Neural crest cell (in vitro differentiated cells): ENCODE measurements at places on chromosomes 7 and 10.

- DNase-seq, result no peak
These were observed 6.5 kb downstream of the AGFG2 start for GRCh38 chr7:100545360-100546128.

- peak; percentile 42 for DNase-seq
These were observed at the start of gene MET for GRCh38 chr7:116671681-116672595. Gene MET (plus strand): TSS chr7:116672196. CDS start chr7:116699085, 26,889 bp downstream.

- no peak for DNase-seq
These were observed 228.6 kb downstream of the GLRX3 start for GRCh38 chr10:130364631-130365411.

- DNase-seq, result peak; percentile 33
These were observed 561.2 kb upstream of the PHF14 start for GRCh38 chr7:10412422-10413019.

- DNase-seq, result no peak
These were observed 462.5 kb upstream of the IGFBP3 start for GRCh38 chr7:46383605-46384004.

- DNase-seq, result no peak
These were observed 34.4 kb upstream of the PBLD start for GRCh38 chr10:68367121-68367520.

DNA sequence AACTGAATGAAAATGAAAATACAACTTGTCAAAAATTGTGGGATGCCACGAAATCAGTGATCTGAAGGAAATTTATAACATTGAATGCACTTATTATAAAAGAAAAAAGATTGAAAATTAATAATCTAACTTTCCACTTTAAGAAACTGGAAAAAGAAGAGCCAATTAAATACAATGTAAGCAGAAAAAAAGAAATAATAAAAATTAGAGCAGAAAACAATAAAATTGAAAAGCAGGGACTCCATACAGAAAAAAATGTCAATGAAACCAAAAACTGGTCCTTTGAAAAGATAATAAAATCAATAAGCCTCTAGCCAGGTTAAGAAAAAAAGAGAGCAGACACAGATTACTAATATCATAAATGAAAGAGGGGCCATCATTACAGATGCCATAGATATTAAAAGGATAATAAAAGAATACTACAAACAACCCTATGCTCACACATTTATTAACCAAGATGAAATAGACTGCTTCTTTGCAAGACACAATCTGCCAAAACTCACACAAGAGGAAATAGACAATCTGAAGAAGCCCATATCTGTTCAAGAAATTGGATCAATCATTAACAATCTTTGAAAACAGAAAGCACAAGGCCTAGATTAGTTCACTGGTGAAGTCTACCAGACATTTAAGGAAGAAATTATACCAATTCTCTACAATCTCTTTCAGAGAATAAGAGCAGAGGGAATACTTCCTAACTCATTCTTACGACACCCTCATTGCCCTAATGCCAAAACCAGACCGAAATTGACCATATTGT, 233.8 kb upstream of the NEBL start:
- DNase-seq, result no peak

GRCh38 chr10:27366769-27367168, 126.2 kb upstream of the ACBD5 start:
- DNase-seq, result no peak

DNA sequence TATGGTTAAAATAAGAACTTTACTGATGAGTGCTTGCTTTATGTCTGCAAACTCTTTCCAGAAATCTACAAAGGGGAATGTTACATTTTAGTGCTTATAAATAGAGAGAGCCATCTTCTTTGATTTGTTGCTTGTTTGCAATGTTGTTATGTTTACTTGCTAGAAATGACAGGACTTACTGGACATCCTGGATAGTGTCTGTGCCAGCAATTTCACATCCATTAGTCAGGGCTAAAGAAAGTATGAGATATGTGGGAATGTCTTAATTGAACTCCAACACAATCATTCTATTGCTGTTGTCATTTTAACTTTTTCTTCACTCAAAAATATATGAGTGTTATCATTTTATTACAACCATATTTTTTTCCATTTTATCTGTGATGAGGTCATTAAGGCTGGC, 453.2 kb downstream of the TNS3 start:
- no peak for DNase-seq

- DNase-seq, result no peak
These were observed 9.0 kb downstream of the FAM204A start for GRCh38 chr10:118332948-118333710.

- DNase-seq, result no peak
These were observed 52.3 kb upstream of the DPYSL4 start for GRCh38 chr10:132134241-132135052.

- no peak for DNase-seq
These were observed 93.9 kb downstream of the FAM53B start for GRCh38 chr10:124650263-124650662.

GRCh38 chr10:23075672-23076071, 19.7 kb upstream of the MSRB2 start:
- DNase-seq, result no peak

DNA sequence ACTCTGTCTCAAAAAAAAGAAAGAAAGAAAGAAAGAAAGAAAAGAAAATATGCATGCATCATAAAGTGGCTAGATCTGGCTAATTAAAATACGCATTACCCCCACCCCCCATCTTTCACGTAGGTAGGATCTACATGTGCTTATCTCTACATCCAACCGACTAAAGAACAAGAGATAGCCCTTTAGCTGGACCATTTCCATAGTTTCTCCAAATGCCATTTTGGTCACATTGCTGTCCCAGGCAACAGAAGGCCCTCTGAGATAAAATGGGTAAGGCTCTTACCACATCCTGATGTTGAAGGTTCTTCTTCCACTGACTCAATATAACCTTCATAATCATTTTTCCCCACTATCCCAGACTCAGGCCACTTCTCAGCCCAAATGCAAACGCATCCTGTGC, 31.5 kb downstream of the PIK3AP1 start:
- DNase-seq, result no peak

- DNase-seq, result no peak
These were observed 81.5 kb upstream of the GNAI1 start for GRCh38 chr7:80053124-80053523.

DNA sequence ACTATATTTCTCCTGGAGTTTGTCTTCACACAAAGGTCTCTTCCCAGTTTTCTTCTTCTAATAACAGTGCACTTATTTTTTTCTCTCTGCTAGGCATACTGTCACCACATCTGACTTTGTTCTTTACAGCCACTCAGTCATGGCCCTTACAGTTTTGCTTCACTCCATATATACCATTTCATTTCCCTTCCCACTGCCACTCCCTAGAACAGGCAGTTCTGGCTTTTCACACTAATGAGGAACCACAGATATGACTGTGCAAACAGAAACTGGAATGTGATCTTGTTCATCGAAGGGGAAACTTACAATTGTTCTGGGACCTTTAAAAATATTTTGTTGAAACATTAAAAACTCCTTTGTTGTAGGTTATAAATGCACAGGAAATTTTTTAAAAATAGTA, 67.3 kb downstream of the EPDR1 start:
- no peak for DNase-seq

DNA sequence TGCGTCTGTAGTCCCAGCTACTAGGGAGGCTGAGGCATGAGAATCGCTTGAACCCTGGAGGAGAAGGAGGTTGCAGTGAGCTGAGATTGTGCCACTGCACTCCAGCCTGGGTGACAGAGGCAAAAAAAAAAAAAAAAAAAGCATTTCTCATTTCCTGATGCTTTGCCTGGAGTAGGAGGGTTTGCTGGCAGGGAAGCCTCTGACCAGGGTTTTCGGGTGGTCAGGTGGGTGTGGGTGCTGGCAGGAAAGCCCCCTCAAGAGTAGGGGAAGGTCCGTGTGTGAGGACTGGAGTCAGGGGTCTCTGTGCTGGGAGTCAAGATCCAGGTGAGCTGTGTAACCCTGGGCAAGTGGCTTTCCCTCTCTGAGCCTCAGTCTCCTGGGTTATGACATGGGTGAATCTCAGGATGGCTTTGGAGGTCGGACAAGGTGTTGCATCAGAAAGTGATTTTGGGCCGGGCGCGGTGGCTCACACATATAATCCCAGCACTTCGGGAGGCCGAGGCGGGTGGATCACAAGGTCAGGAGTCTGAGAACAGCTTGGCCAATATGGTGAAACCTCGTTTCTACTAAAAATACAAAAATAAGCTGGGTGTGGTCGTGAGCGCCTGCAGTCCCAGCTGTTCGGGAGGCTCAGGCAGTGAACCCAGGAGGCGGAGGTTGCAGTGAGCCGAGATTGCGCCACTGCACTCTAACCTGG, 3.2 kb downstream of the AMZ1 start:
- DNase-seq, result no peak

- DNase-seq, result no peak
These were observed 54.4 kb downstream of the ARMH3 start for GRCh38 chr10:102001435-102002068.

DNA sequence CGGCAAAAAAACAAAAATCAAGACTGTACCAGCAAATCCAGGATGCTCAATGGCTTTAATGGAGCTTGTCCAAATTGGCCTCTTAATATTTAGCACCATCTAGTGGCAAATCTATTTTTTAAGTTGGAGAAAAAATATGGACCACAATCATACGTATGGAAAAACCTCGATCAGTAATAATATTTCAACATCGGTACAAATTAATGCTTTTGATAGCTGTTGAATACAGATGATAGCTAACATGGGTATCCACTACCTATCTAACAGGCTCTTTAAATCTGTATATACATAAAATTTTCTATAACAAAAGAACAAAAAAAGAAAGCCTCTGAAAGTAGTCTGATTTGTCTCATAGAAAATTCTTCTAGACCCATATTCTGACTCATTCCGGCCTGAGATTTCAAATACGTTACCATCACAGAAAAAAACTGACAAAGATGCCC, 29.2 kb downstream of the COA1 start:
- DNase-seq, result no peak

DNA sequence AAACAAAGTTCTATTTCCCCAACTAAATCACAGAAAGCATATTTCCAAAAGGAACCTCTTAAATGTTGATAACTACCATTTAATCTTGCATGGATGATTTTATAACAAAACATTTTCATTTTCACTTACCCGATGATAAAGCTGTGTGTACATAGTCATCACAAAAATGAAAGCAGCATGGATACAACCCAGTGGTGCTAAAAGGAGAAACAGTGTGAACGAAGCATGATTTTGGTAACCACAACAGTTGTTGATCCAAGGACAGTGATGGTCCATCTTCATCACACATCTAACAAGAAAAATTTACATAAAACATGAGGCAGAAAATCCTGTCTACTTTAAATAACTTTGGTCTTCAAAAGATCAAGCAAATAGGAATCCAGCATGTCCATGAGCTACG, 4.7 kb downstream of the ZDHHC6 start:
- DNase-seq, result no peak

GRCh38 chr10:85967594-85967993, 399.0 kb downstream of the GRID1 start:
- no peak for DNase-seq

GRCh38 chr7:19575909-19576557, 132.8 kb downstream of the POLR1F start:
- no peak for DNase-seq

DNA sequence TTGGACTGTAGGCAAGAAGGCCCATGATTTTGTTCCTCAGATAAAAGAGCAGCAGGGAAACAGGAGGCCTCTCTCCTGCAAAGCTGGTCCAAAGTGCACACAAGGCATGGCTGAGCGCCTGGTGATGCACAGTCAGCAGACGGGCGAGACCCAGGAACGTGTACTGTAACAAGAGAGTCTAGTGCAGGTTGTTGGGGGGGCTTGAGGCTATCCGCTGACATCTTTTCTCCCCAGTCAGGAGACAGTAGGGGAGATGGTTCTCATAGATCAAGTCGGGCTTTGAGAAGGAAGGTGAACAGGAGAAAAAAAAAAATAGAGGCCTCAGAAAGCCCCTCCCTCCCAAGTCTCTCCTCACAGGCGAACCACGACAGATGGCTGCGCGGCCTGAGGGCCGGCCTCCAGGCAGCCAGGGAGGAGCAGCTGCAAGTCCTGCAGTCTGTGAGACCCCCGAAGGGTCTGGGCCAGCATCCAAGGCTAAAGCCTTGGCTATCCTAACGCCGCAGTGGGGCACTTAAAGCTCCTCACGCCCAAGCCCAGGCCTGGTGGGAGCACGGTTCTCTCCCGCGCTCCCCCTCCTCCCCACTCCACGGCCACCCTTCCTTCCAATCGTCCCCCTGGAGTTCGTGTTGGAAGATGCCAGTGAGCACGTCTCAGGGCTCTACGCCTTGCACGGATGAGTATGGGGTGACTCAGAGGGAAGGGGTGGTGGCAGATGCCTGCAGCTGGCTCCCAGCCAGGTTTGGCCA, 68.3 kb downstream of the PRKAG2 start:
- no peak for DNase-seq

- no peak for DNase-seq
These were observed 41.0 kb upstream of the WASL start for GRCh38 chr7:123789817-123790216.

DNA sequence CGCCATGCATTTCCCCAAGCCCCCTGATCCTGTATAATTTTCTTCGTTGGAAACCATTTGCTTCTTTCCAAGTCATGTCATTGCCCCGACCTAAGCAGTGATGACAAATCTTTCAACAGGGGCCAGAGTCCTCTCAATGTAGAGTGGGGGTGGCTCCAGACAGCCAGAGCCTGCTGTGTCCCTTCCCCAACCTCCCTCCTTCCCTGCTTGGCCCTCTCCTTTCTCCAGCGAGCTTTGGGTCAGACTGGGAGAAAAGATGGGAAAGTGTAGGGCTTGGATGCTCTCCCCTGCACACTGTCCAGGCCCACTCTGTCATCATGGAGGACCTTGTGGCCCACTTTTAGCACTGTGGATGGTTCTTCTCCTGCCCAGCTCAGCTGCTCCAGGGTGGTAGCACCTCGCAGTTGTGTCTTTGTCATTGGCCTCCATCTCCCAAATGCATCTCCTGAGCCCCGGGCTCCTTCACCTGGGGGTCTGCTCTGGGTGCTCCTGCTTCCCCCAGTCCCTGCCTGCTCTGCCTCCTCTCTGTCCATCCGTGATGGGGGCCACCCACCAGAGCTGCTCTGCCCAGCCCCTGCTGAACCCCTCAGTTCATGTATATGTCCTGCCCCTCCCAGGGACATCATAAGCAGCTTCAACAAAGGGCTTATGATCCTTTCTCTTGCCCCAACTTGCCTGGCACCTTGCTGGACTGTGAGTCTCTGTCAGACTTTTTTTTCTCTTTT, 37.5 kb downstream of the BTBD16 start:
- DNase-seq, result no peak

GRCh38 chr7:101589052-101589451, 40.0 kb downstream of the MYL10 start:
- DNase-seq, result no peak

GRCh38 chr10:118017850-118018249, 28.9 kb downstream of the RAB11FIP2 start:
- no peak for DNase-seq

- no peak for DNase-seq
These were observed 111.1 kb upstream of the FAM20C start for GRCh38 chr7:81068-81925.

DNA sequence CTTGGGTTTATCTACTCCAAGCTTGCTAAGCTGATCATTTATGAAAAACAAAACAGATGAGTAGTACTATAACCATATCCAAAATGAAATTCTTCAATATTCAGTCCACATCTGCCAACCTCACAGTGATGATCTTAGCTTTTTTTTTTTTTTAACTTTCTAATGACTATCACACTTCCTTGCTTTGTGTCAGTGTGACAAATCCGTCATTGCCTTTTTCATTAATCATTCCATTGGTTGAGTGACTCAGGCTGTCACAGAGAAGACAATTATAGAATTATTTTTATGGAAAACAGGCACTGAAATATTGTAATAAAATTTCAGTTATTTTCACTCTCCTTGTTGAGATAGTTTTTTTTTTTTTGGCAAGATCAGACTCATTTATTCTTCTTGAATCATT, 70.7 kb downstream of the CPVL start:
- DNase-seq, result no peak

GRCh38 chr7:30589111-30589510, 5.6 kb upstream of the GARS1 start:
- DNase-seq, result no peak
